ENCODE measurements at places on chromosomes 4 and X. TPM values are rescaled to one million over a fixed set of nuclear protein-coding genes. Genes with fewer than 3 reads are reported as not detected.

DNA sequence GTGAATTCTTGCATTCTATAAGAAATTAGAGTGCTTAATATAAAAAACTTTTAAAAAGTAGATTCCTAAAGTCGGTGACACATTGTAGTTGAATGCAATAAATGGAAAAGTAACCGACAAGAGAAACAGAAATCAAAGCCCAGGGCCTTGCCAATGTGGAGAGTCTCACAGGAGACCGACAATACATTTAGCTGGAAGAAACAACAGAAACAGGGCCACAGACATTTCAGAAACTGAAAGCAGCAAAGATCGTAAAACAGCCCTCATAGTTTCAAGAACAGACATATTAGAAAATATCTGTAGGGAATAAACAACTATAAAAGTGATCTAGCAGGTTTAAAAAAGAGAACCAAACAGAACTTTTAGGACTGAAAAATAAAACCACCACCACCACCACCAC is 49.5 kb downstream of the STAP1 start:
- no peak for DNase-seq

- no peak for DNase-seq
These were observed at the start of gene DDIT4L for GRCh38 chr4:100189820-100190642. TSS of gene DDIT4L (minus strand) at chr4:100190468. CDS start at chr4:100189983, 485 bp downstream.

- DNase-seq = no peak
These were observed 200.0 kb downstream of the PALLD start for GRCh38 chr4:168696826-168697225.

DNA sequence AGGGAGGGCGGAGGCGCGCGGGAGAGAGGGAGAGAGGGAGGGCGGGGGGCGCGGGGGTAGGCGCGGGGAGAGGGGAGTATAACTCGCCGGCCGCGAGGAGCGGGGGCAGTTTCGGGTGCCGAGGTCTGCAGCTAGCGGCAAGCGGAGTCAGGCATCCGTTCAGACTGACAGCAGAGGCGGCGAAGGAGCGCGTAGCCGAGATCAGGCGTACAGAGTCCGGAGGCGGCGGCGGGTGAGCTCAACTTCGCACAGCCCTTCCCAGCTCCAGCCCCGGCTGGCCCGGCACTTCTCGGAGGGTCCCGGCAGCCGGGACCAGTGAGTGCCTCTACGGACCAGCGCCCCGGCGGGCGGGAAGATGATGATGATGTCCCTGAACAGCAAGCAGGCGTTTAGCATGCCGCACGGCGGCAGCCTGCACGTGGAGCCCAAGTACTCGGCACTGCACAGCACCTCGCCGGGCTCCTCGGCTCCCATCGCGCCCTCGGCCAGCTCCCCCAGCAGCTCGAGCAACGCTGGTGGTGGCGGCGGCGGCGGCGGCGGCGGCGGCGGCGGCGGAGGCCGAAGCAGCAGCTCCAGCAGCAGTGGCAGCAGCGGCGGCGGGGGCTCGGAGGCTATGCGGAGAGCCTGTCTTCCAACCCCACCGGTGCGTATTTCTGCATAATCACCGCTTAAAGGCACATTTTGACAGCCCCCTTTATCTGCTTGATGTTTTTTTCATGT is at the start of gene POU4F2:
Gene POU4F2, plus strand, starts transcription at position 108 of the 720 bp plus-strand sequence. Its CDS starts 248 bp downstream, at position 356.
- DNase-seq = no peak

GRCh38 chr4:723751-724530 is 18.3 kb downstream of the PCGF3 start:
- DNase-seq = no peak

- no peak for DNase-seq
These were observed 25.9 kb upstream of the GUCY1A1 start for GRCh38 chr4:155640751-155641150.

GRCh38 chr4:8144359-8144758 is 14.3 kb downstream of the ABLIM2 start:
- no peak for DNase-seq

- DNase-seq = no peak
These were observed 31.8 kb downstream of the PRDM8 start for GRCh38 chr4:80229128-80229527.

GRCh38 chr4:55727746-55728145 is 91.6 kb upstream of the NMU start:
- no peak for DNase-seq

DNA sequence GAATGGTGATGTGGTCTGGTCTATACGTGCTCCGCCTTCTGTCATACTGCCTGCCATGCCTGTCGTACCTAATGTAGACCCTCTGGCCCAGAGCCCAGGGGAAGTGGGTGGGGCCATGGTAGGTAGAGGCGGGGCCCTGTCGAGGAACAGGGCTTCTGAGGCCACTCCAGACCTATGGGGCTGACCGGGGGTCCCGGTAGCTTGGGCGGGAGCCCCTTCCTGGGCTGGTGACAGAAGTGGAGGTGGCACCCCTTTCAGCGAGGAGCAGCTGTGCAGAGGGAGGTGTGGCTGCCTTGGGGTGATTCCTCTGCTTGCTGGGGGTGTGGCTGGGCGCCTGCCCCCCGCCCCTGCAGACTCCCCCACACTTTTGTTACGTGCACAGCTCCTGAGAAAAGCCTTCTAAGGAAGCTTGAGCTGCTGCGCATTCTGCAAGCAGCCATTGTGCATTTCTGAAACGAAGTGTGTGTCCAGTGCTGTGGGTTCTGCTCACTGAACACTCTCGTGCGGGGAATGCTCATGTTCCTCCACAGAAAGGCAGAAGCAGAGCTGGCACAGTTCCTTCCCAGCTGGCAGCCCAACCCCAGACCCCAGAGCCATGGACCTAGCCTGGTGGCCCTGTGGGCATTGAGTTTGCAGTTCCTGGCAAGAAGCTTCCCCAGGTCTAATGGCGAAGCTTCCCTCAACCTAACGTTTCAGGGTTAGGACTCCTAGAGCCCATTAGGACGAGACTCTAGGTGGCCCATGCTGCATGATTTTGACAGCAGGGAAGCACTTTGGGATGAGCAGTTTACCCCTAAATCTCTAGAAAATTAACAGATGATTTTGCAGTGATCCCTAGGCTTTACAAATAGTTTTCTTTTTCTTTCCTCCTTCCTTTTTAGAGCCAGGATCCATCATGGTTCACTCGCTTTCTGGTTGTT is 72.7 kb upstream of the HGFAC start:
- no peak for DNase-seq

- no peak for DNase-seq
These were observed 6.5 kb downstream of the RPL39 start for GRCh38 chrX:119784747-119785446.

DNA sequence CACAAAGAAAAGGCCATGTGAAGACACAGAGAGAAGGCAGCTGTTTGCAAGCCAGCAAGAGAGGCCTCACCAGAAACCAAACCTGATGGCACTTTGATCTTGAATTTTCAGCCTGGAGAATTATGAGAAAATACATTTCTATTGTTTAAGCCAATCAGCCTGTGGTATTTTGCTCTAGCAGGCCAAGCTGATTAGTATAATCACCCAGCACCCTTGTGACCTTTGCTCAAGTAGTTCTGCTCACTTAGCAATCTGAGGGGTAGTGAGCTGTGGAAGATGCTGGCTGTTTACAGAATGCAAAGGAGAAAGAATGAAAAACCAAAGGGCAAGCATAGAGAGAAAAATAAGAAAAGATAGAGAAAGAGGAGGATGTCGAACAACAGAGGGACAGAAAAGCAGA is 396.4 kb upstream of the BOD1L1 start:
- DNase-seq = no peak

DNA sequence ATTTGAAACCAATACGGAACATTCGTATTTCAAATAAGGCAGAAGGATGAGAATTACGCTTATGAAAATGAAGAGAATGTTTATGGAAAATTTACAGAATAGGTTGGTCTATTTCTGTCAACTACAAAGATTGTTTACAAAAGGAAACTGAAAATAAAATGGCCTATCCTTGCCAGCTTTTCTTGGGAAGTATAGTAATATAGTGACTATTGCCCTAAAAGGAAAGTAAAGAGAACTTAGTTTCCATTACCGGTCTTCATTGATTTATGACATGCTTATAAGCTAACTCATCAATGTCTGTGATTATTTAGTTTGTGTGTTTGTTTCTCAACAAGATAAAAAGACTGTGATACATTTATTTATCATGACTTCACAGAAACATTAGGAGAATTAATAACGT is 2.9 kb upstream of the SPRY1 start:
- no peak for DNase-seq

The SPANXD gene
- total RNA-seq = not detected

The MAML3 gene
- 11.4 TPM for total RNA-seq

The ZMAT1 gene
- 5.3 TPM for total RNA-seq

The KLHL4 gene
- total RNA-seq = 1.6 TPM

The NDST3 gene
- not detected for total RNA-seq

The TMEM47 gene
- total RNA-seq = 24.5 TPM

The CDX4 gene
- total RNA-seq = not detected

The P2RY10 gene
- 1.9 TPM for total RNA-seq

All from omental fat pad (tissue), 4 donors.